ENCODE measurements at places on chromosomes 6 and 20. TPM values are rescaled to one million over a fixed set of nuclear protein-coding genes. Genes with fewer than 3 reads are reported as not detected.

LPIN3 gene
- 18.6 TPM for total RNA-seq

MACROD2 gene
- 4.2 TPM for total RNA-seq

TMEM74B gene
- total RNA-seq = 5.2 TPM

THEMIS gene
- total RNA-seq = 0.13 TPM

COL20A1 gene
- not detected for total RNA-seq

CLVS2 gene
- 0.11 TPM for total RNA-seq

SLC26A8 gene
- not detected for total RNA-seq

BTNL2 gene
- not detected for total RNA-seq

ZNF318 gene
- 10.2 TPM for total RNA-seq

RSPO3 gene
- total RNA-seq = 0.67 TPM

STX11 gene
- 8.9 TPM for total RNA-seq

TRIM15 gene
- total RNA-seq = not detected

PDYN gene
- total RNA-seq = not detected

TREM2 gene
- total RNA-seq = 0.35 TPM
